Cardiac muscle cell (in vitro differentiated cells and primary cell): ENCODE measurements at places on chromosomes 1 and 21. TPM values are rescaled to one million over a fixed set of nuclear protein-coding genes. Genes with fewer than 3 reads are reported as not detected.

Gene ARHGEF10L
- polyA plus RNA-seq, result 30.8 and 32.3 TPM in 2 replicates

DNA sequence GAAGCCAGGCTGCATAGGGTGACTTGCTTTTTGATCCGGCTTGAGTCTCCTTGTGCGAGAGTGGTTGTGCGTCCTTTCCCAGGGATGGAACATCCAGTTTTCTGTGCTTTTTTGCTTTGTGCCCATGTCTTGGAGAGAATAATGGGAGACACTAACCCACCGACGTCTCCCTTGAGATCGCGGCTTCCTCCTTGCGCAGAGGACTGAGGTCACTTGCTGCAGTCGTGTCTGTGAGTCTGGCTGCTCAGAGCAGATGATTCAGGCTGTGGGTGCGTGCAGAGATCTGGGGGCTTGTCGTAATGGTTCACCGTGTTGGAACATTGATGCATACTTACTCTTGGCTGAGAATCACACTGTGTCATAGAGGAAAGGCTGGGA is 164.5 kb upstream of the CACNA1E start:
- peaks cover 10% of the 10 kb centered on the region for H3K4me1 ChIP-seq
- peaks cover 87% of the 10 kb centered on the region for H3K27me3 ChIP-seq
- peak; percentile 2 for DNase-seq
- no peak overlapping the region for H3K4me3 ChIP-seq

- H3K27me3 ChIP-seq, result no peaks in the 10 kb centered on the region
- H3K27ac ChIP-seq, result no peak overlapping the region
- H3K4me1 ChIP-seq, result no peaks in the 10 kb centered on the region
- no peaks in the 10 kb centered on the region for H3K36me3 ChIP-seq
- DNase-seq, result no peak
These were observed 86.0 kb downstream of the SLC35F3 start for GRCh38 chr1:233990486-233990885.

- H3K36me3 ChIP-seq, result no peaks in the 10 kb centered on the region
- no peak for DNase-seq
- no peaks in the 10 kb centered on the region for H3K4me1 ChIP-seq
- no peaks in the 10 kb centered on the region for H3K27me3 ChIP-seq
These were observed 105.1 kb downstream of the LRIG2 start for GRCh38 chr1:113178106-113178505.
